ENCODE measurements at places on chromosomes 12 and 14. TPM values are rescaled to one million over a fixed set of nuclear protein-coding genes. Genes with fewer than 3 reads are reported as not detected.

- peak; percentile 83 for DNase-seq
Observed at GRCh38 chr12:31238764-31239387, 87.1 kb downstream of the SINHCAF start.

- peak; percentile 38 for DNase-seq
Observed at GRCh38 chr12:74408601-74409166, 129.0 kb upstream of the ATXN7L3B start.

DNA sequence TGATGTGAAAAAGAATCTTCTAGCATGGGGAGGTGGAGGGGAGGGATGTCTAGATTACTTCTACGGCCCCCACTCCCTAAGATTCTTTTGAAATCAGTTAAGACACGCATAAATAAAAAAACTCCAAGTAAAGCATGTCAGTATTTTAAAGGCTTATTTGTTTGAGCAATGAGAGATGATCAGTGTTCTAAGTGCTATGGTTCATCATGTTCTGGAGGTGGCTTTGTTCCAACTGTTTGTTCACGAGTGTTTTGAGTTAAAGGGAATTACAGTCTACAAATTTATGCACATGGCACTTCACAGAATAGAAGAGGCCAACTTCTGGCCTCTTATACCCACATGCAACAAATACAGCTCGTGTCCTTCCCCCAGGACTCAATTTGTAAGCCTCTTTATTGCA is 394.9 kb downstream of the RAD51B start:
- no peak for DNase-seq

DNA sequence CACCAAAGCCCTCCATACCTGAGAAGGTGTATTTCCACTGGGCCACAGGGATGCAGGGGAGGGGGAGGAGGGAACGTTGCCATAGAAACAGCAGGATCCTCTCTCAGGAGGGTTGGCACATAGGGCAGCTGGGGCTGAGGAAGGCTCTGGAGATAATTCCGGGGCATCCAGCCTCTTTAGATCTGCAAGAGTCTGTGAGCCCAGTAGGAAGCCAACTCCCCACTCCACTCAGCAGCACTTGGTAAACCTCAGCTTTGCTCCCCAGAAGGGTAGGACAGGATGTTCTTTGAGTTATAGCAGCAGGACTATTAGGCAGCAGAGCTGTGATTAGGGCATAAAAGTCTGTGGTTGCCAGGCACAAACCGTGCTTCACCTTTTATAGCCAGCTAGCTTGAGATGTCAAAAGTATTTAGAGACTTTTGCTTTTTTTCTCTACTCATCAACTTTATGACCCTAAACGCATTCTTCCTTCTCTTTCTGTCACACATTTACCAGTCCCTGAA is 7.8 kb upstream of the PLEKHG3 start:
- DNase-seq, result peak; percentile 50

DNA sequence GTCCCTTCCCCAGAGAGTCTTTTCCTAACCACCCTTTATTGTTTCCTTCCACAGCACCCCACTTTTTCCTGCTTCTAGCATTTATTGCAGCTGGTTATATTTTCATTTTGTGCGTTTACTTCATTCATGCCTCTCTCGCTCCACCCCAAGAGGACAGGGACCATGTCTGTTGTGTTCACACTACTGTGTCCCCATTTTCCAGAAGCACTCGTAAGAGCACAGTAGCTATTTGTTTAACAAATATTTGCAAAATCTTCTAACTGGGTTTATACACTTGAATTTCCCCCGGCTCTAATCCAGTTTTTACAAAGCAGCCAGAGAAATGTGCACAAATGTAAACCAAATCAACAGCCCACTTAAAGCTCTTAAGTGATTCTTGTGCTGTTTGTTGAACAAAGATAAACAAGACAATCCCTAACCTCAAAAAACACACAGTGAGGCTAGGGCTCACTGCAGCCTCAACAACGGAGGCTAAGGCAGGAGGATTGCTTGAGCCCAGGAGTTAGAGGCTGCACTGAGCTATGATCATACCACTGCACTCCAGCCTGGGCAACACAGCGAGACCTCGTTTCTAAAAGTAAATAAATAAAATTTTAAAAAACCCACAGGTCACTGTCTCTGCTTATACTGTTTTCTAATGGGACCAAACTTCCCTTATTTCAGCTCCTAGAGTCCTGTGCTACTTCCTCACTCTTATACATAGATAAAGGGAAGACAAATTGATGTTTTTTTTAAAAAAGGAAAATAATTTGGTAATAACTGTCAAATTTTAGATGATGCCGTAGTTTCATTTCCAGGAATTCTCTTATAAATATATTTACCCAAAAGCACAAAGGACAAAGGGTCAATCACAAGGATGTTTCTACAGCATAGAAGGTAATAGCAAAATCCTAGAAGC is 6.6 kb upstream of the ABCD4 start:
- no peak for DNase-seq

- no peak for DNase-seq
Observed at GRCh38 chr14:51294951-51295525, 55.0 kb downstream of the TMX1 start.

- no peak for DNase-seq
Observed at GRCh38 chr12:123075087-123075645, 75.7 kb downstream of the PITPNM2 start.

DNA sequence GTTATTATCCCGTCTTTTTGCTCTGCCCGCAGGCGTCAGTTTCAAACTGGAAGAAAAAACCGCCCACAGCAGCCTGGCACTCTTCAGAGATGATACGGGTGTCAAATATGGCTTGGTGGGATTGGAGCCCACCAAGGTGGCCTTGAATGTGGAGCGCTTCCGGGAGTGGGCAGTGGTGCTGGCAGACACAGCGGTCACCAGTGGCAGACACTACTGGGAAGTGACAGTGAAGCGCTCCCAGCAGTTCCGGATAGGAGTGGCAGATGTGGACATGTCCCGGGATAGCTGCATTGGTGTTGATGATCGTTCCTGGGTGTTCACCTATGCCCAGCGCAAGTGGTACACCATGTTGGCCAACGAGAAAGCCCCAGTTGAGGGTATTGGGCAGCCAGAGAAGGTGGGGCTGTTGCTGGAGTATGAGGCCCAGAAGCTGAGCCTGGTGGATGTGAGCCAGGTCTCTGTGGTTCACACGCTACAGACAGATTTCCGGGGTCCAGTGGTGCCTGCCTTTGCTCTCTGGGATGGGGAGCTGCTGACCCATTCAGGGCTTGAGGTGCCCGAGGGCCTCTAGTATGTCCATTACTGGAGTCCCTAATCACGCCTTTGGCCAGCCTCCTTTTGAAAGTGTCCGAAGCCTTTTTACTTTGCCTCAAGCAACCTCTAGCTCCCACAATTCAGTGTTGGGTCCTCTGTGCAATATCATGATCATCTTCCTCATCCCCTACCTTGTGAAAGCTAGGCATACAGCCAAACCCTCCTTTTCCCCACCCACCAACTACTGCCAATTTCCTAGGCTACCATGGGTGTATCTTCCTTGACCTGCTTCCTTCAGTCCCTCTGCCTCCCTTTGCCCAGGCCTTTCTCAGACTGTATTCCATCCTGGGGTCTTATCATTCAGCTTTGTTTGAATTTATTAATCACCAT is 891 bp downstream of the SPRYD4 start:
- no peak for DNase-seq

DNA sequence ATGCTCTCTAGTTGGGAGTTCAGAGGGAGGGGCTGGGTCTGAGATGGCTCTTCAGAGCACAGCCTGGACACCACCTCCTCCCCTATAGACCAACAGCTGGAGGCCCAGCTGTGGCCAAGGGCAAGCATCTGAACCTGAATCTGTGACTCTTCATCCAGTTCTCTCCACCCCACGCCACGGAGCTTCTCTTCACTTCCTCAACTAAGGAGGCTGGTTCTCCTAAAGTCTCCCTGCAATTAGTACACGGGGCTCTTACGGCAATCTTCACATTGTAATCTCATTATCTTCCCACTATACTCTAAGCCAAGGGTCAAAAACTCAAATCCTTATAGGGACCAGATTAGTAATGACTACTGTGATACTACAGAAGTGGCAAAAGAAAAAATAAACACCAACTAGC is 9.8 kb downstream of the NRDE2 start:
- DNase-seq, result no peak

DNA sequence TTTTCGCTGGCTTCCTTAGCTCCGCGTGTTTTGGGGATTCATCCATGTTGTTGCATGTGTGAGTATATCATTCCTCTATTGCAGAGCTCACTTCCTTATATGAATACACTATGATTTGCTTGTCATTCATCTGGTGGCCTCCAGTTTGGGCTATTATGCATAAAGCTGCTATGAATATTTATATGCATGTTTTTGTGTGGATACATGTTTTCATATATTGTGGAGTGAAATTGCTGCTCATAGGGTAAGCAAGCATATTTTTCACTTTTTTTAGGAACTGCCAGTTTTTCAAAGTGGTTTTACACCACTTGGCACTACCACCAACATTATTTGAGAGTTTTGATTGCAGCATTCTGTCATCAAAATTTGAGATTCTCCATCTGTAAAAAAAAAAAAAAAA is 190.0 kb downstream of the TMEM132C start:
- DNase-seq, result no peak

GRCh38 chr12:29086325-29087271 is 62.5 kb upstream of the FAR2 start:
- no peak for DNase-seq

DNA sequence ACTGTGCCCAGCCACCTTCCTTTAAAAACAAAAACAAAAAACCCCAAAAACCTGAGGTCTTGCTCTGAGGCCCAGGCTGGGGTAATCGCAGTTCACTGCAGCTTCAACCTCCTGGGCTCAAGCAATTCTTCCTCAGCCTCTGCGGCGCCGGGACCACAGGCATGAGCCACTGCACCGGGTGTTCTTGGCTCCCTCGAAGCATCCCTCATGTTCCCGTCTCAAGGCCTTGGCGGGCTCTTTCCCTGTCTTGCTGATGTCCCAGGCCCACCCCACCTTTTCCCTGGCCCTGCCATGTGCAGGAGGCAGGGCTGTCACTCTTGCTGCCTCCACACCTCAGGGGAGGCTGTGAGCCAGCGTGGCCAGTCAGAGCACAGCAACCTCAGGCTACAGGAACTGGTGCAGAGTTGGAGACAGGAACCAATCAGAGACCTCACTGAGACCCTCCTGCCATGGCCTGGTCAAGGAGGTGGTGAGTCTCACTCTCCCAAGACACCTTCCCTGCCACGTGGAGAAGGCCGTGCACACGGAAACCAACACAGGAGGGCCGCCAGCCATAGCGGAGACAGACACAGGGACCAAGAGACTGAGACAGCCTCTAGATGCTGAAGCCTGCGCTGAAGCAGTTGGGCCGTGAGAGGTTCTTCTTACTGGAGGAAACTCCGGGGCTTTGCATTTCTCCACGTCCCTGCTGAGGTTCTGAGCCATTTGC is 6.0 kb upstream of the AMN start:
- DNase-seq, result no peak

DNA sequence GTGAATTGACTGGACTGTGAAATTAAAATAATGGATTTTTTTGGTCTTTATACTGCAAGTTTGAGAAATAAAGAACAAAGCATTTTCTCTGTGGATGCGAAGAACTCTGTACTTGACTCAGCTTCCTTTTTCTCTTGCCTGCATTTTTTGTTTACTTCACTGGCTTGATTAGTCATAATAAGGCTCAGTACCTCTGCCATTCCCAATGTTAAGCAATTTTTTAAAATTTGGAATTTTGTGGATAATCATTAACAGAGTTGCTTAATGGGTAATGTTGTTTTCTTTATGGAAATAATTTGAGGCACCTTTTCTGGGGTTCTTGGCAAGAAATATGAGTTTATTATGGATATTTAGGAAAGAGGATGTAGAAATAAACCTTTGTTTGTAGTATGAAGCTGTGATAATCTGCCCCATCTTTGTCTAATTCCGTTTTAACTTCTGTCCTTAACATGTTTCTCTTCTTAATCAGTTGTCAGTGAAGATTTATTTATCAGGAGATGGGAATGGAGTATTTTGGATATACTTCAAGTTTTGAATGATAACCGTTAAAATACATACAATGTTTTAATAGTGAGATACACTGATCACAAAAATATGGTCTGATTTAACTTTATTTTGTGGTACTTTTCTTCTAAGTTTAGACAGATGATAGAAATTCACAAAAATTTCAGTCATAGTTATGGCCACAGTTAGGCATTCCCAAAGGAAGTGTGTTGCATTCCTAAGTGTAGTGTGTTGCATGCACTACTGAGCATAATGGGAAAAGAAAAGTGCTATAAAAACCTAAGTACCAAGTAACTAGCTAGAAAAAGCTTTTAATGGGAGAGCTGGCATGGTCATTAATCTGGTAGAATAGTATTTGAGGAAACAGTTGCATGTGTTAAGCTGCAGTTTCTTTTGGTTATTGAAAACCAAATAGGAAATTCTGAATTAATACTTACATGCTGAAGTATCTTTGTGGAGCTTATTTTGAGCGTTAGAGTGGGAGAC is 27.7 kb downstream of the WNK1 start:
- no peak for DNase-seq

DNA sequence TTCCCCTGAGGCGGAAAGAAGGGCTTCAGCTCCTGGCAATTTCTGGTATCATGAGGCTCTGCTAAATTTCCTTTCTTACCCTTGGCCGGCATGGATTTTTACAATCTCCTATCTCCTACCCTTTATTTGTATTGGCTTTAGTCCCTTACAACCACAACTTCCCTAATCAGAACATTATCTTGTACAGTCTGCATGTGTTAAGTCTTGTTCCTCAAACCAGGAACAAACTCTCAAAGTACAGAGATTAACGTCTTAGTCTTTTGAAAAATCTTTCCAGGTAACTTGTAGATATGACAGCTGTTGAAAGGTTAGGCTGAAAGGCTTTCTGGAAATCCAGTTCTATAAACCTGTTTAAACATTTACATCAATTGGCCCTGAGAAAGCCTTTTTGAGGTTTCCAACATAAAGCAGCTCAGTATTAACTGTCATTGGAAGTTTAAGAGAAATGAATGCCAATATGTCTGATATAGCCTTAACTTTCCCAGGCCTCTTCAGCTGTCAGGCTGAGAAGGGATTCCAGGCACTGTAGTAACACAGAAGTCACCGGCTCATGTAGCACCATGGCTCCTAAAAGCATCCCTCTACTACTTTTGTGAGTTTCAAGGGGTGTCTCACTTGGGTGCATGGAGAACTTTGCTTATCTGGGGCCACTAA is 360.5 kb downstream of the FUT8 start:
- no peak for DNase-seq

- no peak for DNase-seq
Observed at GRCh38 chr12:65171870-65172269, 2.5 kb downstream of the LEMD3 start.

DNA sequence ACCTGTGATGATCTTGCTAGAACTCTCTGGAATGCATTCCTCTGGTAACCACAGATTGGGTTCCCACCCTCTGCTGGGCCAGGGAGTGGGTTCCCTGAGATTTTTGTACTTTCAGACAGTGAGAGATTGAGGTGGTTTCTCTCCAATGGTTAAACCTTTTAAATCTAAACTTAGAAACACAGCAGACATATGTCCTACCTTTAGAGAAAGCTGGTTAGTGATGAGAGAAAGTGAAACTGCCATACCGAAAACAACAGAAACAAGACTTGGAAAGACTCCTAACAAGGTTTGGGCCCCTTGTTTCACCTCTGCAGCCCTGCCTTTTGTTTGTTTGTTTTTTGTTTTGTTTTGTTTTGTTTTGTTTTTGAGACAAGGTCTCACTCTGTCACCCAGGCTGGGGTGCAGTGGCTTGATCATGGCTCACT is 9.7 kb upstream of the SGPP1 start:
- DNase-seq, result no peak

The FERMT2 gene
- 108 TPM for total RNA-seq

The DPPA3 gene
- 2.8 TPM for total RNA-seq

The STXBP6 gene
- total RNA-seq, result 23.8 TPM

The INHBE gene
- total RNA-seq, result 29.0 TPM

The TOMM20L gene
- total RNA-seq, result not detected

The BRF1 gene
- total RNA-seq, result 27.8 TPM

The TMEM52B gene
- not detected for total RNA-seq

The EMP1 gene
- total RNA-seq, result not detected

The PPP1R13B gene
- total RNA-seq, result 6.5 TPM

The LRTM2 gene
- total RNA-seq, result 0.12 TPM

Measured in GM23338 (cell line).